ENCODE measurements at places on chromosomes 4 and X.
A peak's percentile ranks its signal among the peaks of the same experiment; 100 is the strongest.

DNA sequence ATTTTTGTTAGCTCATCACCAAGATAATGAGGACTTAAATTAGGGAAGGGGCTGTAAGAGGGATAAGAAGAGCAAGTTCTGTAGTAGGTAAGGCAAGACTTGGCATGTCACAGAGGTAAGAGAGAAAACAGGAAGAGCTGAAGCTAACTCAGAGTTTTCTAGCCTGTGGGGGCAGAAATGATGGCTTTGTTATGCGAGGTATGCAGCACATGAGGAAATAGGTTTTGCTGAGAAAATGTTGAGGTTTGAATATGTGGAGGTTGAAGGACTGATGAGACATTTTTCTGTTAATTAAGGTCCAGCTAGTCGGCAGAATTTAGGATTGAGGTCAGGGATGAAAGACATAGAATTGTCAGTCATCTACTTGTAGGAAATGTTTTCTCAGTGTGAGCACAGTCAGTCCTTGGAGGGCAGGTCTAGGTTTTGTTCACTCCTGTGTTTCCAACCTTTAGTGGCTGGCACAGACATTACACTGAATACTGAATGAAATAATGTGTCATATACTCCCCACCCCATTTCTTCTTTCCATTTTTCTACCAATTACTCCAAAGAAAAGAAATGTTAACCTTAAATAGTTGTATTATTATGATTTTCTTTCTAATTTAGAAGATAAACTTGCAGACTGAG, 154.0 kb upstream of the AADAT start:
- no peak for DNase-seq

GRCh38 chrX:53558646-53559045, 124.5 kb upstream of the HSD17B10 start:
- no peak for DNase-seq

GRCh38 chr4:169115897-169116254, 105.8 kb upstream of the CBR4 start:
- DNase-seq: no peak

DNA sequence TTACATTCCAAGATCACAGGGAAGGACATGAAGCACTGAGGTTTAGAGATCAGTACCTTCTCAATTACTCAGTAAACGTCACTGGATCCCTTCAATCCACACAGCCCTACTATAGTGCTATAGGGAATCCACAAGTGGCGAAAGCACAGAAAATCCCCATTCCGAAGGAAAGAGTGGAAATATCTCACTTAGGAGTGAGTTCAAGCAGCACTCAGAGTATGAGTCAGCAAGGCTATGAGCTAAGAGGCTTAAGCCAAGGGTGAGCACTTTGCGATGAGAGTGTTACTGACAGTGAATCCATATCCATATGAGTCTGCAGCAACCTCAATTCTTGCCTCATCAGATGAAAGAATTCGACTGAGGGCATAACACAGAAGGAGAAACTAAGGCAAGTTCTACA, 165.1 kb downstream of the VSIG4 start:
- DNase-seq: no peak

DNA sequence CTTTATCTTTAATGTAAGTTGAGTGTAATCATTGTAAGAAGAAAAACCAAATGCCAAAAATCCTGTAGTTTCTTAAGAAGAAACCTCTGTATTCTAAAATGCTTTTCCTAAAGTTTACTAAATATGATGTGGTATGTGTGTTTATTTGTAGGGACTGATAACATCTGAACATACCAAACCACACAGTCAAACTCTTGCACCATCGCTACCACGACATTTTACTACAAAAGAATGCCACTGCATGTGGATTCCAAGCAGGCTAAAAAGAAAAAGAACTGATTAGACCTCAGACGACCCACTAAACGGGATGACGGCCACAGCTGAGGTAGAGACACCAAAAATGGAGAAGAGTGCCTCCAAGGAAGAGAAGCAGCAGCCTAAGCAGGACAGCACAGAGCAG, 46.1 kb downstream of the LAS1L start:
- DNase-seq: no peak

GRCh38 chrX:70332600-70332999, 42.7 kb downstream of the KIF4A start:
- no peak for DNase-seq

DNA sequence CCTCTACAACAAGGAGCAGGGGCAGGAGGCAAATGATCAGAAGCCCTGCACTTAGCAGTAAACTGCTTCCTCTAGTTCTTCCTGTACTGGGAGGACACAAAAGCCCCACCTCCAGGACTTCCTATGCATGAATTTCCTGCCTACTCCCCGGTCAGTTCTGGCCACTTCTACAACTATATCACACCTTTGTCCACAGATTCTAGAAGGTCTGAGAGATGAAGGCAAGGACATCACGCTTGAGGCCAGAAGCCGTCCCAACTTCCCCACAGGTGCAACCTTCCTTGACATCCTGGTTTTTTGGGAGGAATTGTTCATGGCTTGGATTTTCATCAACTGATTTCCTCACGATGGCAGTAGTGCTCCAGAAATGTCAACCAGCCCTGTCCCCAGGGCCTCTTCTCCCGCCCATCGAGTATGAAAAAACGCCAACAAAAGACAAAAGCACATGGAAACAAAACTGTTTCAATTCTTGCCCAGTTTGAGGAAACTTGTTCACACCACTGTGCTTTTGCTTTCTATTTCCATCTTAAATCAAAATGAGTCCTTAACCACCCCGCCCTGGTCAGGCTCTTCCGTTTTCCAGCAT, 206.5 kb upstream of the STK26 start:
- peak; percentile 54 for DNase-seq

DNA sequence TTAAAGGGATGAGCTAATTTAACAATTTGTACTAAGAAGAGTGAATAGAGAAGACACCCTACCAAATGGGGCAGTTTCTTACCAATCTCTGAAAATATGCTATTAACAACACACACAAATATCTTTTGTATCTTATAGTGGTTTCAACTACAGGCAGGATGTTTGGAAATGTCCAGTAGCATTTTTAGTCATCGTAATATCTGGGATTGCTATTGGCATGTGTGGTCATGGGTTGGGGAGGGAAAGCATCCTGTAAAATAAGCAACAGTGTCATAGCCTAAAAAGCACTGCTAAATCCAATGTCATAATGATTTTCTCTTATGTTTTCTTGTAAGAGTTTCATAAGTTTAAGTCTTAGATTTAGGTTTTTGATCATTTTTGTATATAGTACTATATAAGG, 29.3 kb upstream of the ABCG2 start:
- DNase-seq: no peak

DNA sequence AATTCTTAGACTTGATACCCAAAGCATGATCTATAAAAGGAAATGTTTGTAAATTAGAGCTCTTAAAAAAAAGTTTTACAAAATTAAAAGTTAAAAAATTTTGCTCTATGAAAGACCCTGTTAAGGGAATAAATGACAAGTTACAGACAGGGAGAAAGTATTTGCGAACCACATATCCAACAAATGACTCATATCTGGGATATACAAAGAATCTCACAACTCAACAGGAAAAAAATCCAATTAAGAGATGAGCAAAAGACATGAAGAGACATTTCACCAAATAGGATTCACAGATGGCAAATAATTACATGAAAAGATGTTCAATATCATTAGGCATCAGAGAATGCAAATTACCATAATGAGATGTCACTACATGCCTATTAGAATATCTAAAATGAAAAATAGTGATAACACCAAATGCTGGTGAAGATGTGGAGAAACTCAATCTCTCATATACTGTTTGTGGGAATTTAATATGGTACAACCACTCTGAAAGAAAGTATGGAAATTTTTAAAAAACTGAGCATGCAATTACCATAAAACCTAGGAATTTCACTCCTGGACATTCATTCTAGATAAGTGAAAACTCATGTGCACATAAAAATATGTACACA, 100.8 kb upstream of the EOLA2 start:
- no peak for DNase-seq

GRCh38 chrX:29231800-29232199, 644.6 kb downstream of the IL1RAPL1 start:
- no peak for DNase-seq

DNA sequence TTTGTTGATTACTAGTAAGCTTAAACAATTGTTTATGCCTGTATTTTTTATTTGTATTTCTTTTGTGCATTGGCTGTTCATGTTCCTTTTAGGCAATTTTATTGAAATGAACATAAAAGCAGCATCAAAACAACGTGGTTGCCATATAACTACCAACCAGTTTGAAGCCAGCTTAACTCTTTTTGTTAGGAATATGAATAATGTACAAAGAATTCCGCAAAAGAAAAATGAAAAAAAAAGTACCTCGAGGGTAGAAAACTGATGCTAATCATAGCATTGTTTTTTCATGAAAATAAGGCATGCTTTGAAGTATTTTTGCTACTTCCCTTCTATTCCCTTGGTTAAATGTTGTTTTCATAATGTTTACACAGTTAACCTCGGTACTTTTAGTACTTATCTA, 1024.0 kb upstream of the SLIT2 start:
- no peak for DNase-seq
